RKO (cell line): ENCODE measurements at places on chromosomes 16 and 17.

GRCh38 chr17:32287804-32288511 is 22.3 kb downstream of the RHBDL3 start:
- DNase-seq: no peak

DNA sequence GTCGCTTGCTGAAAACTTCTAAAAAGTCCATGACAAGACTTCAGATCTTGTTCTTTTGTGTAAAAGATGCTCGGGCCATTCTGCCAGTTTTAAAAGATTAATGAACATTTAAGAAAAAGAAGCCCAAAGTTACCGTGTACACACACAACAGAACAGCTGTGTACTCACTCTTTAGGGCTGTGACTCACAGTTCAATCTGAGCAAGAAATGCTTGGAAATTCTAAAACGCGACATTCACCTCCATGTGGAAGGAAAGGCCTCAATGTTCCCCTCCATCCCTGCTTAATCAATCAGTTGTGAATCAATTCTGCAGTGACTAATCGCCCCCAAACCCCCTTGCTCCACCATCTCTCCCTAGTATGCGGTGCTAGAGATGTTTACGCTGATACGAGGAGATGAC is 609.9 kb upstream of the SALL1 start:
- DNase-seq: no peak

DNA sequence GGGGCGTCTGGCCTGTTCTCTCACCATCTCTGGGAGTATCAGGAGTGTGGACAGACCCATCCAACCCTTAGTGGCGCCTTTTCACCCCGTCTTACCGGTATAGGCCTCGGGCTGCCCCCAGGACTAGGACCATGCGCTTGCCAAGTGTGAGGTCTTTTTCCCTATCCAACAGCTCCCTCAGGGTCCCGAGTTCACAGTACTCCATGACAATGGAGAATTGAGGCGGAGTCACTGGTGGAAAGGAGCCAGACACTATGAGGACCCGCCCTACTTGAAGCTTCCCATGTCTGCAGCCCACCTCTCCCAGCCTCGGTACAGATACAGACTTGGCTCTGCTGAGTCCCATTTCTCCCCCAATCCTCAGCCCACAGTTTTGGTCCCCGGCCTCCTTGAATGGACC is 15.9 kb upstream of the RFWD3 start:
- DNase-seq: no peak

DNA sequence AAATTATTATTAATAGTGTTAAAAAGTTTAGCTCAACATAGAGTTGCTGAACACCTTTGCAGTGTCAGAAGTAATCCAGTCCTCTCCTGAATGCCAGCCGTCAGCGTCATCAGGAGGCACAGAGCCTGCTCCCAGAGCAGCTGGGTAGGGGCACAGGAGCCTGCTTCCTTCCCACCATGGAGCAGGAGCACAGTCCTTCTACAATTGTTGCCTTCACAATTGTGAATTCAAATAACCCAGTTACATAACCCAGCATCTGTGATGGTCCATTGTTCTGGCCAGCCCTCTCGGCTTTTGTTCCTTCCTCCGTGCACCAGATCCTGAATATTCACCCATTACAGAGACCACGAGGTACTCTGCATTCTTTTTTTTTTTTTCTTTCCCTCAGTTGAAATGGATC is 393.9 kb upstream of the MAF start:
- DNase-seq: no peak

- DNase-seq: no peak
These were observed 70.2 kb upstream of the GNAO1 start for GRCh38 chr16:56121156-56121500.

DNA sequence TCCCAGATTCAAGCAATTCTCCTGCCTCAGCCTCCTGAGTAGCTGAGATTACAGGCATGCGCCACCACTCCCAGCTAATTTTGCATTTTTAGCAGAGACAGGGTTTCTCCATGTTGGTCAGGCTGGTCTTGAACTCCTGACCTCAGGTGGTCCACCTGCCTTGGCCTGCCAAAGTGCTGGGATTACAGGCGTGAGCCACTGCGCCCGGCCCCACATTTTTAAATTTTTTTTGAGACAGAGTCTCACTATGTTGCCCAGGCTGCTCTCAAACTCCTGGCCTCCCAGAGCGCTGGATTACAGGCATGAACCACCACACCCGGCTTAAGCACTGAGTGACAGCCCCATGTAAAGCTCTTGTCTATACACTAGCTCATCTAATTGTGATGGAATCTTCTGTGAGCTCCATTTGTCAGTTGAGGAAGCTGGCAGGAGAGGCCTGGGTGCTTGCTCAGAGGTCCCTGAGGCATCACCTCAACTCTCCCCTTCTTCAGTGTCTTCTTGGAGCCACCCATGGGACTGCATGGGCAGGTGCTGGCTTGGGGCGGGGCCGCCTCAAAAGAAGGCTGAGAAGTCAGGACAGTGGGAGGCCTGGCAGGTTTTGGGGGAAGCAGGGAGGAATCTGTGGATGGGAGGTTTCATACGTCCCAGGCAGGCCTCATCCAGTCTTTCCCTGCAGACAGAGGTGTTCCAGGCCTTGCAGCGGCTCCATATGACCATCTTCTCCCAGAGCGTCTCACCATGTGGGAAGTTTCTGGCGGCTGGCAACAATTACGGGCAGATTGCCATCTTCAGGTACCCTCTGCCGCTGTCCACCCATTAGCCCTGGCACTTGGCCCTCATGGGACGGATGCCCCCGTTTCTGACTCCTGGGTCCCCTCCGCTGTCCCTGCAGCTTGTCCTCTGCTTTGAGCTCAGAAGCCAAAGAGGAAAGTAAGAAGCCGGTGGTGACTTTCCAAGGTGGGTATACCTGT is 1.5 kb downstream of the THOC6 start:
- DNase-seq: no peak

DNA sequence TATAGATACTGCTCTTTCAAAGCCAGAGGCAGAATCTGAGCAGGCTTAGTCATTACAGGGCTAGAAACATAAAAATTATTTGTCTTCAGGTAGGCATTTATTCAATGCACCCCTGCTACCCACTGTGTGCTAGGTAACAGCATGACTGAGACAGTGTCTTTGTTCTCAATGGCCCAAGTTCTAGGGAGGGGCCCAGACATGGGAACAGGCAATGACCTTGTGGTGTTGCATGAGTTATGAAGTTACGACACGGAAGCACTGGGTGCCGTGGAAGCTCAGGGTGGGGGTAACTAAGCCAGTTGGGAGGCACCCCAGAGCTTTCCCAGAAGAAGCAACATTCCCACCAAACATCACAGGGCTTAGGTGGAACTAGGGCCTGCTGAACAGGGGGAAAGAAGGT is 87.0 kb downstream of the CPPED1 start:
- no peak for DNase-seq

- DNase-seq: no peak
These were observed 619.9 kb upstream of the SOX9 start for GRCh38 chr17:71500761-71501555.

DNA sequence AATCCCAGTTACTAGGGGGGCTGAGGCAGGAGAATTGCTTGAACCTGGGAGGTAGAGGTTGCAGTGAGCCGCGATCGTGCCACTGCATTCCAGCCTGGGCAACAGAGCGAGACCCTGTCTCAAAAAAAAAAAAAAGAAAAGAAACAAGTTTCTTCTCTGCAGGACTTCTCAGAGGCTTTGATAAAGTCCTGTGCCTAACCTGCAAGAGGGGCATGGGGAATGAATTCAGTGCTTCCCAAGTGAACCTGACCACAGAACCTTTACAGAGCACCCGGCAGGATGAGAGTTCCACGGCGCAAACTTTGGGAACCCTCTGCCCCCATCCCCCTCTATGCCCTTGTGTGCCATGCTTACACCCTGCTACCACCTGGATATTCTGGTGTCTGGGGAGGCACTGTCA is 17.9 kb downstream of the ITGB4 start:
- DNase-seq: no peak

- peak; percentile 79 for DNase-seq
These were observed at the start of gene CENPT for GRCh38 chr16:67847064-67847861. Gene CENPT, minus strand, starts transcription at chr16:67847693. Its CDS starts 13,834 bp downstream, at chr16:67833859.

DNA sequence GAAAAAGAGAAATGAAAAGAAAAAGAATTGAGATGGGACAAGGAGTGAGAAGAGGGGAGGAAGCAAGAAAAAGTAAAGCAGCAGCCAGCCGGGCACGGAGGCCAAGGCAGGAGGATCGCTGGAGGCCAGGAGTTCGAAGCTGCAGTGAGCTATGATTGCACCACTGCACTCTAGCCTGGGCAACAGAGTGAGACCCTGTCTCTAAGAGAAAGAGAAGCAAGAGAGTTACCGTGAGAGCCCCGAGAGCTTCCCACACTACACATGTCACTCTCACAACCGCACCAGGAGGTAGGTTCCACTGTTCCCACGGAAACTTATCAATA is 18.8 kb upstream of the LITAF start:
- DNase-seq: no peak

DNA sequence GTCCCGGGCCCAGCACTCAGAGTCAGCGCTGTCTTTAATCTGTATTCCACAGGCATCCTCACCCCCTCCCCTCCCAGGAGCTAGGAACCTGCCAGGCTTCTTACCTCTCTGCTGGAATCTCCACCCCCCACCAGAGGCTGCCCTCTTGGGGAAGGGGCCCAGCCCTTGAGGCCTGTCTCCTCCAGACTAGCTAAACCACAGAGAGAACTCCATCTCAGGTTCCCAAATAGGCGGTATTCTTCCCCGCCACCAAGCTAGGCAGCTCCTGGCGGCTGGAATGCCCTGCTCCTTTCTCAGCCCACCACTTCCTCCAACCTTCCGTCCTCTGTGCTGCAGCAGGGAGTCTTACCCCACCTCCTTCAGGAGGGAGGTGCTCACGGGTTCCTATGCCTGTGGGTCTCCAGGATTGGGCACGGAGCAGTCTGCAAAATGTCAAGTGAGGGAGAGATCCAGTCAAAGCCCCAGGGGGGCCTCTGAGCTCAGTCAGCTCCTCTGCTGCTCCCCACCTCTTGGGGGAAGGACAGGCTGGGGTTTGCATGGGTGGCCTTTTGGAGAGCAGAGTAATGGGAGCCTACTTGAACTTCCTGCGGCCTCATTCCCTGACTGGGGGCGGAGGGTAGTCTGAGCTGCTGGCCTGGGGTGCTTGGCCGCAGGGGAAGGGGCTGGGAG is 55.7 kb downstream of the SREBF1 start:
- no peak for DNase-seq

DNA sequence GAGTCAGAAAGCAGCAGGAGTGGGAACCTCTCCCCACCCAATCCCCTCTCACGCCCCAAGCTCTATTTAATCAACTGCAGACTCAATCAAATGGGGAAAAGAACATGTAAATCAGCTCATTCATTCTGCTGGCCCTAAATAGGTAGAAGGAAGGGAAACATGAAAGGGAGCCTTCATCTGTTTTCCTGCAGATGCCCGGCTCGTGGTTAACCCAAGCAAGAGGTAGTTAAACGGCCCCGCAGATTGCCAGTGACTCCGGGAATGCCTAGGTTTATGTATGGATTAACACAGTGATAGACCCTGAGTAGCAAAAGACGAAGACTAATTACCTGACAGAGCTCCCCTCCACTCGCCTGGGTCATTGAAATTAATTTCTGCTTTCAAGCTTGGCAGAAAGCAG is 542.0 kb downstream of the WWOX start:
- no peak for DNase-seq

- DNase-seq: peak; percentile 92
These were observed 54.8 kb downstream of the VMP1 start for GRCh38 chr17:59762049-59762823.

DNA sequence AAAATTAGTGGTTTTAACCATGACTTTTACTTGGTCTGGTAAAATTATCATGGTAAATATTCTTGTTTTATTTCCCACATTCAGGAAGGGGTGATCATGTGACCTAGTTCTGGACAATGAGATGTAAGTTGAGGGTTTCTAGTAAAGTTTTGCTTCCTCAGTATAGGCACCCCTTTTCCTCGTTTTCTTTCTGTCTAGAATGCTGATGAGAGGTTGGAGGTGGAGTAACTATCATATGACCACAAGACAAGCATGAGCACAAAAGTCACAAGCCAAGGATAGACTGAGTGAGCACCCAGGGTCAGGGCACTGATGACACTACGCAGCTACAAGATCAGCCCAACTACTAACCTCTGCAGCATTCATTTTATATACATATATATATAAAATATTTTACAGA is 53.9 kb downstream of the MYO1D start:
- DNase-seq: no peak

- no peak for DNase-seq
These were observed 158.6 kb upstream of the ELAC2 start for GRCh38 chr17:13176436-13176835.

DNA sequence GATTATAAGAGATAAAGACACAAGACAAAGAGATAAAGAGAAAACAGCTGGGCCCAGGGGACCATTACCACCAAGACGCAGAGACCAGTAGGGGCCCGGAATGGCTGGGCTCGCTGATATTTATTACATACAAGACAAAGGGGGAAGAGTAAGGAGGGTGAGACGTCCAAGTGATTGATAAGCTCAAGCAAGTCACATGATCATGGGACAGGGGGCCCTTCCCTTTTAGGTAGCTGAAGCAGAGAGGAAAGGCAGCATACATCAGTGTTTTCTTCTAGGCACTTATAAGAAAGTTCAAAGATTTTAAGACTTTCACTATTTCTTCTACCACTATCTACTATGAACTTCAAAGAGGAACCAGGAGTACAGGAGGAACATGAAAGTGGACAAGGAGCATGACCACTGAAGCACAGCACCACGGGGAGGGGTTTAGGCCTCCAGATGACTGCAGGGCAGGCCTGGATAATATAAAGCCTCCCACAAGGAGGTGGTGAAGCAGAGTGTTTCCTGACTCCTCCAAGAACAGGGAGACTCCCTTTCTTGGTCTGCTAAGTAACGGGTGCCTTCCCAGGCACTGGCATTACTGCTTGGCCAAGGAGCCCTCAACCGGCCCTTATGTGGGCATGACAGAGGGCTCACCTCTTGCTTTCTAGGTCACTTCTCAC is 63.9 kb upstream of the ARL4D start:
- DNase-seq: no peak

GRCh38 chr17:79338604-79339003 is 264.0 kb downstream of the ENGASE start:
- no peak for DNase-seq

DNA sequence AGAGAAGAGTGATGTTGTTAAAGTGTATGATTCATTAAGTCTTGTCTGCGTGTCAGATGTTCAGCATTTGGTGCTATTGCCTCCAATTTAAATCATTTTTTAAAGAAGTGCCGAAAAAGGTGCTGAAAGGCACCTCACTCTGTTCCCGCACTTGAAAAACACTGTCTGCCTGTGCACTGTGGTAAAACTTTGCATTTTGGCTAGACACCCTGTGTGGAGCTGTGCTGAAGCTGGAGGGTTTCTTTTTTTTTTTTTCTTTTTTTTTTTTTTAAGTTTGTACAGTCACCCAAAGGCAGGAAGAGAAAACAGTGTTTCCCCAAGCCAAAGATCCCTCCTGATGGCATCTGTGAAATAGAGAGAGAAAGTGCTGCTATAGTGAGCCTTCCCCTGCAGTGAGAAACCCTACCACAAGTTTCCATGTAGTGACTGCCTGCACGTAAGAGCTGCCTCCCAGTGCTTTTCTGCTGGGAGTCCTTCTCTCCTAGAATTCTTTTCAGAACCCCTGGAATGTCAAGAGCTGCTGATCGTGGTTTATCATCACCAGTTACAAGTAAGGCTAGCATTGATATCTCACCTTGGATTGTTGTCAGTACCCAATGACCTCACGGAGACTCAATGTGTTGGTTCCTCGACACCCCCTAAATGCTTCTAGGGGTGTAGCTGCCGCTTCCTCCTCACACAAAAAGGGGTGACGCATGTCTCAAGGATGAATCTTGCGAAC is 116.0 kb upstream of the SOX9 start:
- no peak for DNase-seq

- no peak for DNase-seq
These were observed 7.0 kb downstream of the KSR1 start for GRCh38 chr17:27463235-27463677.
